ENCODE measurements at places on chromosomes 4 and X.

DNA sequence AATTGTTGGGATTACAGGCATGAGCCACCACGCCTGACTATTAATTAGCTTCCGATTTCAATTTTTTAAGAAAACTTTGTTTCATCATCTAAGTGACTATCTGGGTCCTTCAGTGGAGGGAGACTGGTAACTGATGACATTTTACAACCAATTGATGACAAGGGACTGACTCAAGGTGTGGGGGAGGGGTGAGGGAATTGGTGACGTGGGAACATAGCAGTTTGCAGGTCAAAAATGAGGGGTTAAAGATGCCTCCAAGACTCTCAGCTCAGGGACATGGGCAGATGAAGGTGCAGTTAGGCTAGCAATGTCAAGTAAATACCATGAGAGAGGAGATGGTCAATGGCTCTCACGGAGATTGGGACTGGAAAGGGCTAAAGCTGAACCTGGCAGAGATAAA is 5.7 kb upstream of the FAM9C start:
- DNase-seq = no peak

DNA sequence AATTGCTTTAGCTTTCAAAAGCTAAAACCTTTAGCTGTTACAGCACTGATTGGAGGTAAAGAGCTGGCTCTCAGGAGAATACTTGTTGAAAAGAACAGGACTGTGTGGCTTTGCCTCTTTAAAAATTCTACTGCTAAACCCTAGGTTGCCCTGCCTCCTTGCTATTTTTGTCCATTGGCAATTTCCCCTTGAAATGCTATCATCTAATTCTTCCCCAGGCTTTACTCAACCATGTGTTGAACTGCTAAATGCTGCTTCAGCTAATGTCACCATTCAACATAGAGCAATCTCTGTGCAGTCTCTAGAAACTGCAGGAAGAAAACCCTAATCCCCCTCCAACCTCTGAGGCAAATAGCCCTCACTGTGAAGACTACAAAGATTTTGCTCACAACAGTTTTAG is 203.7 kb upstream of the ARX start:
- no peak for DNase-seq

DNA sequence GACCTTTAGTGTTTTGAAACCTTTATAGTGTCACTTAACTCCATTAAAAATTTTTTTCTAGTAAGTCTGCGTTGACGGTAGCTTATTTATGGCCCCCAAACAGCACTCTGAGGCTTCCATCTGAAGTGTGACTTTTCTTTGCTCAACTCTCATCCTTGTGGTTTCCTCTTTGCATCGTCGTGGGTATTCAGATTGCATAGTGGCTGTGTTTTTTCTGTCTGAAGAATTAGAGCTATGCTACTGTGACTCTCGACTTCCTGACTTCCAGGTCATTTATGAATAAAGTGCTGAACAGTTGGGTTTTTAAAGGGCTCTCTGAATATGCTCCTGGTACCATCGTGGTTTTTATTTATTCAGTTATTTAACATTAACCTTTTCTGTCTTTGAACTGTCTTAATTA is 44.9 kb downstream of the JADE1 start:
- DNase-seq = no peak

DNA sequence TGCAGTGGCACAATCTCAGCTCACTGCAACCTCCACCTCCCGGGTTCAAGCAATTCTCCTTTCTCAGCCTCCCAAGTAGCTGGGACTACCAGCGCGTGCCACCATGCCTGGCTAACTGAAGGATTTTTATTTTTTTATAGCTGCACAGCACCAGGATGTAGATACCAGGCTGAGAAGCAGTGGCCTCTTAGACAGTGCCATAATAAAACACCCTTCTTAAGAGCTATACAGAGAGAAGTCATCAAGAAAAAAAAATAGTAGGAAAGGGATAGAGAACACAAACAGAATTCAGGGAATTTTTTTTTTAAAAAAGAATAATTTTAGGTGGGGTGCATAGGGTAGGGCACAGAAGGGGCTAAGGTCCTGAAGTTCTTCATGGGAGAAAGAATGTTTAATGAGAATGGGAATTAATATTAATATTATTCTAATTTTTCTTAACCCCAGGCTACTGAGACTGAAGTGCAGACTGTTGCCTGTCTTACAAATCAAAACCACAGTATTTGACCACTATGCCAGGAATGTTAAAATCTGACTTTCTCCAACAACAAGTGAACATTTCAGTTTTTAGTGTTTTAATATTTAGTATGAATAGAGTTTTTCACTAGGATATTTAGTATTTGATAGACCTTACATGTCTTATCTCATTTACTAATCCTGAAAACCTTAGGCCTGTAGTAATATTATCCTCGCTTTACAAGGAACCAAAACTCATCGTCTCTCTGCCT is 146.7 kb downstream of the KCNIP4 start:
- DNase-seq = peak; percentile 87

GRCh38 chr4:42397635-42398170 is 415 bp downstream of the SHISA3 start:
- no peak for DNase-seq

DNA sequence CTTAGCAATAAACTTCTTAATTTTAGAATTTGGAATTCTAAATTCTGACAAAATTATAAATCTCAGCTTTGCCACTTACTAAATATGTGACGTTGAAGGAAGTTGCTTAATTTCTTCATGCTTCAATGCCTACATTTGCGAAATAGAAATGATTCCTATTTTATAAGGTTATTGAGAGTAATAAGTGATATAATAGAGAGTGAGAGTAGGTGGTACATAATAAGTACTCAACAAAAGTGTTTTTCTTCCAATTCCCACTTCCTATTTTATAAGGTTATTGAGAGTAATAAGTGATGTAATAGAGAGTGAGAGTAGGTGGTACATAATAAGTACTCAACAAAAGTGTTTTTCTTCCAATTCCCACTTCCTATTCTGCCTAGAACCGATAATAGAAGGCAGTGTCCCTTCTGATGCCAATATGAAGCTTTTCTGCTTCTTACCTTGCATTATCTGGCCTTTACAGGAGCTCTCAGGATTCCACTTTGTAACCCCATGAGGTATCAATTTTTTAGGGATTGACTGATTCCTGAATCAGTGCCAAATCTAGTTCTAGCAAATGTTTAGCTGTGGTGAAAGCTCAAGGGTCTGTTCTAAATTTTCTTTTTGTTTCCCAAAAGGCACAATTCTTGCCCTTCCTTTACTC is 31.4 kb downstream of the VSIG4 start:
- DNase-seq = no peak

- DNase-seq = no peak
Observed at GRCh38 chrX:110046001-110046400, 43.1 kb downstream of the TMEM164 start.

DNA sequence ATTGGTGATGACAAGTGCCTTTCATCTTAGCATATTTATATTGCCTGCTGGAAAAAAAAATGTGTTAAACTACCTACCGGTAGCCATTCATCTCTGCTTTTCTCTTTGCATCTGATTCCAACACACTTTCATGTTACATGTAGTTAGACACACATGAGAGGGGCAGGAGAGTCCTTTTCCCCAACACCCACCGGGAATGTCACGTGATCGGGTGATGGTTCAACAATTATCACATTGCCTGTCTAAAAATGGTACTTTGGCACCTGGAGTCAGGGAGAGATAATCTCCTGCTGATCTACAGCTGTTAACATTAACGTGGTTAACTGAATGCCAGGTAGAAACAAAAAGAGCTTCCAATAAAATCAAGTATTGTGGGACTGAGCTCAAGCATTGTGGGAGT is 19.6 kb upstream of the PBDC1 start:
- DNase-seq = no peak

- DNase-seq = no peak
Observed at GRCh38 chr4:41184009-41184408, 30.3 kb downstream of the APBB2 start.

GRCh38 chr4:123555233-123555806 is 158.7 kb downstream of the SPRY1 start:
- peak; percentile 60 for DNase-seq

GRCh38 chrX:115089419-115089818 is 72.0 kb upstream of the IL13RA2 start:
- DNase-seq = no peak

- DNase-seq = peak; percentile 57
Observed at GRCh38 chr4:112031712-112032328, 113.4 kb upstream of the FAM241A start.

DNA sequence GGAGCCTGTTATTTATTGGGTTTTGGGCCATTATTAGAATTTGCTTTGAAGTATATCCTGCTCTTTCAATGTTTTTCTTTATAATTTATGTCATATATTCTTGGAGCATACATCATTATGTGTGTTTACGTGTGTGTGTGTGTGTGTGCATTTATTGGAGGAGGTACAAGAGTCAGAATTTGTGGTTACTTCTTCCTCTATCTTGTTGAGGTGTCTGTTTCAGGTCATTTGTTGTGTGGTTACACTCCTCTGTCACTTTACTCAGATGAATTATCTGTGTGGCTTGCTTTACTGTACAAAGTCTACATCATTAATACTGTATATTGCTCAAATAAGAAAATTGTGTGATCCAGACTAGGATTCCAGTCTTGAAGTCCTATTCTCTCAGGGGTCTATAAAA is 1957.4 kb upstream of the TENM3 start:
- DNase-seq = no peak

DNA sequence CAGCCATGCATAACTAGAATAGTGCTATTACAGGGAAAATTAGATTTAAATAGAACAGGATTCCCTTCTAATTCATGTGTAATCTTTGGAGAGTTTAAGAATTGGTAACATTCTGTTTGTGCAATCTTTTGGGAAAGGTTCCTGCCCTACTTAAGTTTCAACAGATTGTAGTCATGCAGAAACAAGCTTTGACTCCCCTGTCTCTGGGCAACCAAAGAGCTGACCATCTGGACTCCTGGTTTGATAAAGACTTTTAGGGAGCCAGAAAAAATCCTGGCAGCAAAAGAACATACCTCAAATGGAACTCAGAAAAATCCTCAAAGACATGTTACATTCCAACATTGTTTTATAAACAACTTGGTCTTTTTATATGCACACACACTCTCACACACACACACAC is 191.1 kb upstream of the NEIL3 start:
- peak; percentile 54 for DNase-seq

GRCh38 chr4:40316333-40316781 is 18.8 kb upstream of the CHRNA9 start:
- DNase-seq = no peak

- DNase-seq = no peak
Observed at GRCh38 chrX:129908636-129909035, 2.7 kb downstream of the UTP14A start.

- DNase-seq = peak; percentile 0
Observed at GRCh38 chrX:40844471-40844870, 109.1 kb upstream of the MED14 start.

DNA sequence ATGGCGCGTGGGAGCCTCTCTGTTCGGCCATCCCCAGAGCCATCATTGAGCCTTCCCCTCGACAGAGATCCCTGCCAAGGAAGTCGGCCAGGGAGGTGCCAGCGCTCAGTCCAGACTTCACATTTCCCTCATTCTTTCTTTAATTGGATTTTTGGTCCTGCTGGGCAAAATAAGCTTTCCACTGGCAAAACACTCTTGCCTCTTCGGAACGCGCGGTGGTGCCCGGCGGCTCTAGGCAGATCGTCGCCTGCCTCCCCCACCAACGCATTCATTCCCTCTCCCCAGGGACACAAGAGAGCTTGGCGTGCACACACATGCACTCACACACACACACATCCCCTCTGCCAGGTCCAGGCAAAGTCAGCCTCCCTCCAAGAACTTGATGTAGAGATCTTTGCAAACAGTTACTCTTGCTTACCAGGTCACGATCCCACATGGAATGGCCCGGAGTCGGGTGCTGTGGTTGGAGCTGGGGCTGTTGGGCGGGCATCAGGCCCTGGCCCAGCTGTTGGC is 257.1 kb downstream of the BCOR start:
- no peak for DNase-seq

GRCh38 chr4:71189471-71189870 is 149.3 kb upstream of the SLC4A4 start:
- no peak for DNase-seq

GRCh38 chr4:114998316-114998715 is 115.1 kb downstream of the NDST4 start:
- DNase-seq = no peak

DNA sequence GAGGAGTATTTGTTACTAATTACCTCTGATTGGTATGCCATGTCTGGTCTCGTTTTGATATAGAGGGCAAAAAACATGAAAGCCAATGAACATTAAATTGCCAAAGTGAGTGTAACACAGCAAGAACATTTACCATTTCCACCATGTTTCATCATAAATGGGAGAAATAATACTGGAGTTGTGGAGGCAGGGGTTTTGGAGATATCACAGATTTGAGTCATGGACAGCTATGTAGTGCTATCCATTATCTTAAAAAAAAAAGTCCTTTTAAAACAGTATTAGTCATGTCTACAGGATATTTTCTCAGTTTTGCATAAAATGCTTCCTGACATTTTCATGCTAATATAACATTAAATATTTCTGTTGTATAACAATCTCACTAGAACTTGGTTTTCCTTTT is 301.2 kb downstream of the IL1RAPL1 start:
- no peak for DNase-seq

DNA sequence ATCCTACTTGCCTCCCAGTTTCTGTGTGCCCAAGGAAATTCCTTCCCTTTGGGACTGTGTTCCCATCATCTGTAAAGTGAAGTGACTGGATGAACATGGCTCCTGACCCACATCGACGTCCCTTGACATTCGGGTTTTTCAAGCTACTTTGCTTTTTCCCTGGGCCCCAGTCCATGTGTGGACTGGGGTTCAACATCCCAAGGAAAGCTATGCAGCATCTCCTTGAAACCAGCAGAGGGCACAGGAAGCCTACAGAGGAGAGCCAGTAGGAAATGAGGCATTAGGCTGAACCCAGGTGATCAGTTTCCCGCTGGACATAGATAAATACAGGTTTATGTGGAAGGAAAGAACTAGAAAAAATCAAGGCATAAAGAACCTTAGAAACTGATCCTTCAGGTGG is 145.1 kb upstream of the ARHGEF9 start:
- DNase-seq = no peak

- DNase-seq = no peak
Observed at GRCh38 chr4:52750819-52751486, at the start of gene ERVMER34-1. Gene ERVMER34-1, minus strand, starts transcription at chr4:52751425. Its CDS starts 5,905 bp downstream, at chr4:52745520.

GRCh38 chrX:103376118-103376978 is at the start of gene BEX3:
Gene BEX3, plus strand, starts transcription at chrX:103376538. Its CDS starts 984 bp downstream, at chrX:103377522.
- DNase-seq = no peak

- DNase-seq = no peak
Observed at GRCh38 chrX:38871129-38872029, 70.1 kb downstream of the MID1IP1 start.

- DNase-seq = peak; percentile 55
Observed at GRCh38 chr4:101730291-101731117, 60.0 kb upstream of the BANK1 start.

DNA sequence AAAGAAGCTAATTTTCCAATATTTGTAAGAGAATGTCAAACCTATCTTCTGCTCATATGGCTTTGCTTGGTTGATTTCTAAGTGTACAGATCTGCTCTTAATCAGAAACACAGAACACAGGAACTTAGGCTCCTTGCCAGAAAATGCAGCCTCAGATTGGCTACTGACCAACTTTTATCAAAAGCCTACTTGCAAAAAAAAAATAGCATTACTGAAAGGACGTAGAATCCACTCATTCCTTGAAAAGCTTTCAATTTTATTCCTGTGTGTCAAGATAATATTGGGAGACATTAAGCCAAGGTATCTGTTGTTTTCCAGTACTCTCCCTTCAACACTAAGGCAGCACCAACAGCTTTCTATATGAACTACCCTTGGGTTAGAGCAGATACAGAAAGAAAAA is 127.6 kb upstream of the INTU start:
- DNase-seq = peak; percentile 27
